ENCODE measurements at places on chromosomes 7 and 10.
A peak's percentile ranks its signal among the peaks of the same experiment; 100 is the strongest.

GRCh38 chr10:79898597-79899325 lies 50.1 kb downstream of the SFTPD start:
- DNase-seq: no peak

DNA sequence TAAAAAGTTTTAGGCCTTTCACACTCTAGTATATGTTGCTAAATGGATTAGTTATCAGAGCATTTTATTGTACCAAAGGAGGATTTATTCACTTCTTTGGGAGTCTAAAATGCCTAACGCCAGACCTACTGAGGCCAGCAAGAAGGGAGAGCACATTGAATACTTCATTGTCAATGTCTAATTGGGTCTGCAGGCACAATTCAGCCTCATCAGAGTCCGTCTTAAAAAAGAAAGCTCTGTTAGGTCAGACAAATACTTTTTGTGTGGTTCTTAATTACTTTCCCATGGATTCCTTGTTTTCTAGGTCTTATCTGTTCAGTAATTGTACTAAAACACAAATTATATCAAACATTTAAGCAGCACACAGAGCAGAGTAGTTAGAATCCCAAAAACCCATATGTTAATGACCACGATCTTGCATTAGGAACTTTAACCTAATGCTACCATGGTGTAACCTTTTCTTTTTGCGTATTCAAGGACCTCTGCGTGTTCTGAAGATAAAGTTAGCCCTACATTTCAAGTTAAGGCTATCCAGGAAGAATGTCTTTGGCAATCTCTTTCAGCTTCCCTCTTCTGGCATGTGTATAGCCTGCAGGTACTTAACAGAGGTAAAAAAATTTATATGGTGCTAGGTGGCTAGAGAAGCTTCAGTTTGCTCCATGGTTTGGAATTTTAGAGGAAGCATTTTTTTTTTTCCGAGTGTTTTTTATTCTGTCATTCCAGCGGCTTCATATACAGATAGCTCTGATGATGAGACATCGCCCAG lies 45.7 kb upstream of the STRIP2 start:
- peak; percentile 91 for DNase-seq

- DNase-seq: peak; percentile 97
These were observed 159.5 kb upstream of the KLF14 start for GRCh38 chr7:130893441-130893894.

- no peak for DNase-seq
These were observed 73.9 kb downstream of the CHRM2 start for GRCh38 chr7:136942401-136942800.

GRCh38 chr10:24440817-24441797 lies 232.2 kb downstream of the KIAA1217 start:
- DNase-seq: no peak

DNA sequence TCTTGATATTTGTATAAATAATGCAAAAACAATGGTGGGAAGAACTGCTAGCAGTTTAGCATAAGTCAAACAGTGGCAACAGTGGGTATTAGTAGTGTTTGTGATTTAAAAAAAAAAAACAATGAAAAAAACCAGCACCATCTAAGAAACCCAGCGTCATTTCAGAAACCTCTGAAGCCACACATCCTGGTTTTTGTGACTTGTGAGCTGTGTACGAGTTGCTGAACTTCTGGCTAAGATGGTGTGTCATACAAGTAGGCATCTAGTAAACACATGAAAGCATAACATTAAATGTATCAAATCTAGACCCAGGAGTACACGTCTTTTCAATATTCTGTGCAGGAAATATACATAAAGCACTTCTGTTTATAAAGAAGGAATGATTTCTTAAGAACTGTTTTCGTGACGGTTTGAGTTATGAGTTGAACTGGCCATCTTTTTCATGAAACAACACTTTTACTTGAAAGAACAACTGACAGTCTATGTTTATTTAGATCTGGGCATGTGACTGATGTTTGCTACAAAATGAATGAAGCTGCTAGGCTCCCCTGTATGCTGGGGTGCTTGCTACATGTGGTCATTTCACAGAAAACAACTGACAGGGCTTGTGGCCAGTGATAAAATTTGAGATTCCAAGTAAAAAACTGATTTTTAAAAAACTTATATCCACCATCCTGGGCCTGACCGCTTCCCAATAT lies 143.5 kb downstream of the PIP4K2A start:
- no peak for DNase-seq

GRCh38 chr7:80601999-80602398 lies 36.4 kb upstream of the CD36 start:
- no peak for DNase-seq

GRCh38 chr10:22340329-22341189 lies 4.7 kb upstream of the SPAG6 start:
- peak; percentile 77 for DNase-seq

DNA sequence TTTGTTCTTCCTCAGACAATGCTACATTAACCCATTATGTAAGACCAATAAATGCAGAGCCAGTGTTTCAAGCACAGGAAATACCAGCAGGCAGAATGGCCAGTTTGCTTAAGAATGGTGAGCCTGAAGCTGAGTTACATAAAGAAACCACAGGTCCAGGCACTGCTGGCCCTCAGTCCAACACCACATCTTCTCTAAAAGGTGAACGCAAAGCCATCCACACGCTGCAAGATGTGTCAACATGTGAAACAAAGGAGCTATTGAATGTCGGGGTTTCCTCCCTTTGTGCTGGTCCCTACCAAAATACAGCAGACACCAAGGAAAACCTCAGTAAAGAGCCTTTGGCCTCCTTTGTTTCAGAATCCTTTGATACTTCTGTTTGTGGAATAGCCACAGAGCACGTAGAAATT lies 63.8 kb downstream of the TASOR2 start:
- DNase-seq: no peak

- DNase-seq: no peak
These were observed 126.1 kb downstream of the AOAH start for GRCh38 chr7:36598054-36598674.

GRCh38 chr10:132757171-132757570 lies 28.8 kb downstream of the NKX6-2 start:
- no peak for DNase-seq

DNA sequence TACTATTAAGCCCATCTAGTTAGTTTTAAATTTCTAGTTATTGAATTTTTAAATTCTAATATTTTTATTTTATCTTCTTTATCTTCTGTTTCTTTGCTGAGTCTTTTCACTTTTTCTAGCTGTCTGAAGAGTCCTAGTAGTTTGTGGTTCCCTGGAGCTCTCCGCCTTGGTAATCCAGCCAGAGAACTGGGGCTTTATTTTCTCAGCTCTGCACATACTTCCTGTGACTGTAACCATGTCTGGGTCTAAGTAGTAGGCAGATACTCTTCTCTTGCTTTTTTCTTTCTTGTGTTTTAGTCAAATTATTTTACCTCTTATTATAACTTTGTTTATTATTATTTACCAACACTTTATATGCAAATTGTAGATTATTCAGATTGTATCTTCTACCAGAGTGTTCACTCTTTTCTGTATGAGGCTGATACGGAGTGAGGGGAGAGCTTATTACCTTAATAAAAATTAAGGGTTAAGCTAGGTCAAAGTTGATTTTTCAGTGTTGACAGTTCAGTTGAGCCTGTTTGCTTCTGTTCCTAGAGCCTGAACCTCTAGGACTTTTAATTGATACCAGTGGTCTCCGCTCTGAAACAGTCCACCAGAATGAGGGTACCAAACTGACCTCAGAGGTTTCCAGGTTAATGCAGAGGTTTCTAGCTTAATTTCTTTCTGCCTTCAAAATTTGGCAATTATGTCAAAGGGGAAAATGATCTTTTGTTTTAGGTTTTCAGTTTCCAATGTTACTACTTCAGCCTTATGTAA lies 155.4 kb downstream of the ADK start:
- no peak for DNase-seq
